ENCODE measurements at places on chromosomes 2 and 18.

DNA sequence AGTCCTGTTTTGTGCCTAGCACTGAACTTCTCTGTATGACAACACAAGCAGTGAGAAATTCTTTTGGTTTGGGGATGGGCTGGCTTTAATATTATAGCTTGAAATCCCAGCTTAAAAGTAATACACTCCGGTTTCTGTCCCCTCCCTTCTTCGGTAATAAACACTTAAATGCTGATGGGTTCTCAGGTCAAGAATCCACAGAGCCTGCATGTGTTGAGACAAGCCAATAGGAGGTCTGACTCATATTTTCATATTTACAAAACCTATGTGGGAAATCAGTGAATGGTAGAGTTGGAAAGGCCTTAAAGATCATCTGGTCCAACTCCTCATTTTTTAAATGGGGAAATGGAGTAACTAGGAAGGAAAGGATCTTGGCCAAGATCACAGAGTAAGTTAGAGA lies 47.5 kb downstream of the VSNL1 start:
- no peak overlapping the region for H3K4me3 ChIP-seq
- H3K27ac ChIP-seq: no peak overlapping the region
- H3K27me3 ChIP-seq: no peaks in the 10 kb centered on the region

DNA sequence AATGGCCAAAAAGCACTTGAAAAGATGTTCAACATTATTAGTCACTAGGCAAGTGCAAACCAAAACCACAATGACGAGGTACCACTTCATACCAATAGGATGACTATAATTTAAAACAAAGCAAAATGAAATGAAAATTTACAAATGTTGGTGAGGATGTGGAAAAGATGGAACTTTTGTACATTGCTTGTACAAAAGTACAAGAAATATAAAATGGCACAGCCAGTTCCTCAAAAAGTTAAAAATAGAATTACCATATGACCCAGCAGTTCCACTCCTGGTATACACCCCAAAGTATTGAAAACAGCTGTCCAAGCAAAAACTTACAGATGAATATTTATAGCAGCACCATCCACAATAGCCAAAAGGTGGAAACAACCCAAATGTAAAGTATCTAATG lies 107.8 kb upstream of the XPO1 start:
- DNase-seq: no peak
- no peak overlapping the region for H3K27ac ChIP-seq
- H3K27me3 ChIP-seq: no peaks in the 10 kb centered on the region
- H3K4me3 ChIP-seq: no peak overlapping the region
- H3K36me3 ChIP-seq: no peaks in the 10 kb centered on the region

DNA sequence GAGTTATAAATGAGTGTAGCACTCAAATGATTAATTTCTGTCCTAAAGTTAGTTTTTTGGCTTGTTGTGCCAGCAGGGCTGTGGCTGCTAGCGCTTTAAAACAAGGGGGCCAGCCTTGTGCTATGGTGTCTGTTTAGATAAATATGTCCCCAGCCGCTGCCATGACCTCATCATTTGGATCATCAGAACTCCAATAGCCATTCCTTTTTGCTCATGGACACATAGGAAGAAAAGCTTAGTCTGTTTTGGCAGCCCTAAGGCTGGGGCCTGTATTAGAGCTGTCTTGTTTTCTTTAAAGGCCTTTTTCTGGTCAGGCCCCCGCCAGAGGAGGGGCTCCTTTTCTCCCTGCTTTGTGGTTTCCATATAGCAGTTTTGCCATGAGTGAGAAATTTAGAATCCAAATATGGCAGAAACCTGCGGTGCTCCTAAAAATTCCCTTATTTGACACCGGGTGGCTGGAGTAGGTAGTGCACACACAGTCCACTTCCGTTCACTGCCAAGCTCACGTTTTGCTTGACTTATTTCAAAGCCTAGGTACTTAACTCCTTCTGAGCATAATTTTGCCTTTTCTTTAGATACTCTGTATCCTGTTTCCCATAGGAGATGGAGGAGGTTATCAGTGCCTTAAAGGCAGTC lies 60.4 kb upstream of the SLC35G4 start:
- no peak for DNase-seq
- no peak overlapping the region for H3K4me3 ChIP-seq
- no peaks in the 10 kb centered on the region for H3K27me3 ChIP-seq
- no peaks in the 10 kb centered on the region for H3K36me3 ChIP-seq
- no peak overlapping the region for H3K27ac ChIP-seq
- no peaks in the 10 kb centered on the region for H3K4me1 ChIP-seq

GRCh38 chr2:239312741-239313667 lies 87.8 kb downstream of the HDAC4 start:
- H3K4me1 ChIP-seq: peaks cover 72% of the 10 kb centered on the region
- H3K27me3 ChIP-seq: no peaks in the 10 kb centered on the region
- peak; percentile 66 for DNase-seq
- no peak overlapping the region for H3K4me3 ChIP-seq
- H3K27ac ChIP-seq: peak overlapping the region; percentile 94

DNA sequence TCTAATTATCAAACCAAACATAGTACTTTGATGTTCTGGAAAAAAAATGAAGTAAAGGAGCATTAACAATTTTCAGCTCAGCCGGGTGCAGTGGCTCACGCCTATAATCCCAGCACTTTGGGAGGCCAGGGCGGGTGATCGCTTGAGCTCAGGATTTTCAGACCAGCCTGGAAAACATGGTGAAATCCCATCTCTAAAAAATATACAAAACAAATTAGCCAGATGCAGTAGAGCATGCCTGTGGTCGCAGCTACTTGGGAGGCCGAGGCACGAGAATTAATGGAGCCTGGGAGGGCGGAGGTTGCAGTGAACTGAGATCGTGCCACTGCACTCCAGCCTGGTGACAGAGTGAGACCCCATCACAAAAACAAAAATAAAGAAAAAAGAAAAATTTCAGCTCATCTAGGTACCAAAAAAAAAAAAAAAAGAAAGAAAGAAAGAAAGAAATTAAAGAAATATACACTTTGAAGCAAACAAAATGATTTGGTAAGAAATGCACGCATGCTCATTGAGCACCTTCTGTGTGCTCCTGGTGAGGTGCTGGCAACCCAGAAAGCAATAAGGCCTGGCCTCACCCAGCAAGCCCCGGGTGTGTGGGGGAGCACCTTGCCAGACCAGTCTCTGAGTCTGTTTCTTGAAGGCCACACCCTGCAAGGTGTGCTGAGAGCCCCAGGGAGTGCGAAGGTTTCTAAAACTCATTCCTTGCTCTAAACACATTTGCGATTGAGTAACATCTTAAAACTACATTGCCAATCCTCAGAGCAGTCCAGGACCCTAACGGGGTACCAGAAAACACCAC lies 133.5 kb downstream of the TFCP2L1 start:
- no peak overlapping the region for H3K4me3 ChIP-seq
- no peak for DNase-seq
- peaks cover 8% of the 10 kb centered on the region for H3K4me1 ChIP-seq
- no peak overlapping the region for H3K27ac ChIP-seq
- H3K36me3 ChIP-seq: no peaks in the 10 kb centered on the region

GRCh38 chr18:32907648-32908423 lies 135.0 kb upstream of the KLHL14 start:
- H3K27ac ChIP-seq: no peak overlapping the region
- no peaks in the 10 kb centered on the region for H3K4me1 ChIP-seq
- no peaks in the 10 kb centered on the region for H3K36me3 ChIP-seq
- H3K4me3 ChIP-seq: no peak overlapping the region

DNA sequence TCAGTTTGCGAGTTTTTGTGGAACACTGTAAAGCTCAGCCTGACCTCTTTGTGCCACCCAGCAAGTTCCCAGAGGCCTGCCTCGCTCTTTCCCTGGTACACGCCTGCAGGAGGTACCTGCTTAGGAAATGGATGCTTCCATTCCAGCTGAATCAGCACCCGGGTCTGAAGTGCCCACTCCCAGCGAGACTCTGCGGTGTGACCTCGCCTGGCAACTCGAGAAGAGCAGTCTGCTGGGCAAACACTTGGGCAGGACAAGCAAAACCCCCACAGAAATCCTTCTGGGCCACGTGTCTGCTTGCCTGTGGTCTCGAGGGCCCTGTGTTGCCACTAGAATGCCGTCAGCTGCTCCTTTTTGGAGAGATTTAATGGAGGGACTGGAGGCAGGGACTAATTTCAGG lies 127.6 kb downstream of the MAPK4 start:
- no peak overlapping the region for H3K4me3 ChIP-seq
- DNase-seq: no peak
- H3K27ac ChIP-seq: no peak overlapping the region
- no peaks in the 10 kb centered on the region for H3K4me1 ChIP-seq

- H3K27ac ChIP-seq: no peak overlapping the region
- H3K36me3 ChIP-seq: no peaks in the 10 kb centered on the region
- peaks cover 2% of the 10 kb centered on the region for H3K27me3 ChIP-seq
- no peak overlapping the region for H3K4me3 ChIP-seq
- DNase-seq: no peak
- H3K4me1 ChIP-seq: no peaks in the 10 kb centered on the region
Observed at GRCh38 chr2:10971161-10971887, 59.6 kb downstream of the KCNF1 start.

GRCh38 chr2:65688141-65688886 lies 255.9 kb upstream of the SPRED2 start:
- H3K4me3 ChIP-seq: no peak overlapping the region
- H3K4me1 ChIP-seq: peaks cover 6% of the 10 kb centered on the region
- DNase-seq: no peak
- no peaks in the 10 kb centered on the region for H3K36me3 ChIP-seq
- H3K27me3 ChIP-seq: no peaks in the 10 kb centered on the region

GRCh38 chr2:66496670-66497420 lies 61.9 kb downstream of the MEIS1 start:
- H3K4me3 ChIP-seq: no peak overlapping the region
- no peaks in the 10 kb centered on the region for H3K27me3 ChIP-seq
- H3K27ac ChIP-seq: no peak overlapping the region
- no peak for DNase-seq

Measured in gastrocnemius medialis (tissue), 4 donors.